ENCODE measurements at places on chromosomes 5 and 9.

- no peak for DNase-seq
These were observed 30.3 kb downstream of the LMX1B start for GRCh38 chr9:126643945-126644527.

- no peak for DNase-seq
These were observed 38.3 kb downstream of the RECK start for GRCh38 chr9:36074870-36075532.

DNA sequence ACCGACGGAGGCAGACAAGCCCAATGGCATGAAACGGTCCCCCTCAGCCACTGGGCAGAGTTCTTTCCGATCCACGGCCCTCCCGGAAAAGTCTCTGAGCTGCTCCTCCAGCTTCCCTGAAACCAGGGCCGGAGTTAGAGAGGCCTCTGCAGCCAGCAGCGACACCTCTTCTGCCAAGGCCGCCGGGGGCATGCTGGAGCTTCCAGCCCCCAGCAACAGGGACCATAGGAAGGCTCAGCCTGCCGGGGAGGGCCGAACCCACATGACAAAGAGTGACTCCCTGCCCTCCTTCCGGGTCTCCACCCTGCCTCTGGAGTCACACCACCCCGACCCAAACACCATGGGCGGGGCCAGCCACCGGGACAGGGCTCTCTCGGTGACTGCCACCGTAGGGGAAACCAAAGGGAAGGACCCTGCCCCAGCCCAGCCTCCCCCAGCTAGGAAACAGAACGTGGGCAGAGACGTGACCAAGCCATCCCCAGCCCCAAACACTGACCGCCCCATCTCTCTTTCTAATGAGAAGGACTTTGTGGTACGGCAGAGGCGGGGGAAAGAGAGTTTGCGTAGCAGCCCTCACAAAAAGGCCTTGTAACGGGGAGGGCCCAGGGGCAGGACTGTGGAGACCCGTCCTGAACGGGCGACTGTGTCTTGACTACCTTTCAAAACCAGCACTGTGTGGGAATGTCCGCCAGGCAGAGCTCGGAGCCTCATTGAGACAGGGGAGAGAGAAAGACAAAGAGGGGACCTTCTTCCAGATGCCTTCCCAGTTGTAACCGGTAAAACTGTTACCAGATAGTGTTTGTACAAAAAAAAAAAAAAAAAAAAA lies 29.9 kb downstream of the CD180 start:
- no peak for DNase-seq

GRCh38 chr5:149007174-149007573 lies 55.7 kb downstream of the SH3TC2 start:
- no peak for DNase-seq

DNA sequence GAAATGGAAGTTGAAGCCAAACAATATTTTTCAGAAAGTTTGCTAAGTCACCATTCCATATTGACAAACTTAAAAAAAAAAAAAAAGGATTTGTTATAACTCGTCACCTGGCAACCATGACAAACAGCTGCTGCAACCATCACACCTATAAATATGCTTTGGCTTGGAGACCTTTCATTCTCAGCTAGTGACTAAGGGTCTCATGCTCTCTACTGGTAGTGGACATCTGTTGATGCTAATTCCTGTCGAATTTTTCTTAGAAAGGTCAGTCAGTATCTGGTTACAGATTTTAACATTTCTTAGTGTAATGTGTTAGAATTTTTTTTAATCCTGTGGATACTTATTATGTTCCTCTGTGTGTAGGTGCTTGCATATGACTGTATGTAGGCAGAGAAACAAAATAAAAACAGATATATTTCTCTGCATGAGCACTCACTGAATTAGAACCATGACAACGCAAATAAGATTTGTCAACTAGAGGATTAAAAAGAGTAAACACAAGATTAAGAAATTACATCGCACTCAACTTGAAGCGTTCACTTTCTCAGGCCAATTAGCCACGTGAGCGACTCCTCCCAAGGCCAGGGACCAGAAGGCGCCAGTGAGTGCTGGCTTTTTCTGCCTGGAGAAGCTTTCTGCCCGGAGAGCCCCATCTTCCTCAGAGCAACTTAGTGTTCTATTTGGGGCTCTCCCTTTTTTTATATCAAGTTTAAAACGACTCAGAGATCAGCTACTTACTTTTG lies 27.0 kb upstream of the ZNF622 start:
- DNase-seq, result no peak

DNA sequence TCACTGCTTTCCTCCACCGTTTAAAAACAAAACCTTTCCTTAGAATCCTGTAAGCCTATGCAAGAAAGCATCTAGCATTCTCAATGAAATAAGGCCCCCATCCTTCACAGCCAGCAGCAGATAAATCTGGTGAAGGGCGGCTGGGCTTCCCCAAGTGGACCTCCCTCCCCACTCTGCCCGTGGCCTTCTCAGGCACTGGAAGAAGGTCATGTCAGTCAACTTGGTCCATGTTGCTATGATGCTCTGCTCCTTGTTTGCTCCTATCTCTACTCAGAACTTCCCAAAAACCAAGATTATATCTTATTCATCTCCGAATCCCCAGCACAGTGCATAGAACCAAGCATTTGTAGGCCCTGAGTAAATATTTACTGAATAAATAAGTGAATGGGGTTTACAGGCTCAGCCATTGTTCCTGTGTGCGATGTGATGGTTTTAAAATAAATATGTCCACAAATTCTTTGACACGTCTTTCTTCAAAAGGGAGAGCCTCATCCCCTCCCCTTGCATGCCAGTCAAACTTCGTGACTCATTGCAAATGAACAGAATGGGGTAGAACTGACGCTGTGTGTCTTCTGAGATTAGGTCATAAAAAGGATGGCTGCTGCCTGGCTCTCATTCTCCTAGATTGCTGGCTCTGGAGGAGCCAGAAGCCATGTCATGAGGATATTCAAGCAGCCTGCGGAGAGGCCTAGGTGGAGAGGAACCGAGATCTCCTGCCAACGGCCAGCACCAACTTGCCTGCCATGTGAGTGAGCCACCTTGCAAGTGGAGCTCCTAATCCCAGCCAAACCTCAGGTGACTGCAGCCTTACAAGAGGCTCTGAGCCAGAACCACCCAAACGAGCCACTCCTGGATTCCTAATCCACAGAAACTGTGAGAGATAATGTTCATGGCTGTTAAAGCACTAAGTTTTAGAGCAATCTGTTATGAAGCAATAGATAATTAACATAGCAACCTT lies 70.5 kb downstream of the MED27 start:
- DNase-seq, result no peak

- DNase-seq, result no peak
These were observed 124.0 kb upstream of the TAF11L2 start for GRCh38 chr5:17373814-17374556.

DNA sequence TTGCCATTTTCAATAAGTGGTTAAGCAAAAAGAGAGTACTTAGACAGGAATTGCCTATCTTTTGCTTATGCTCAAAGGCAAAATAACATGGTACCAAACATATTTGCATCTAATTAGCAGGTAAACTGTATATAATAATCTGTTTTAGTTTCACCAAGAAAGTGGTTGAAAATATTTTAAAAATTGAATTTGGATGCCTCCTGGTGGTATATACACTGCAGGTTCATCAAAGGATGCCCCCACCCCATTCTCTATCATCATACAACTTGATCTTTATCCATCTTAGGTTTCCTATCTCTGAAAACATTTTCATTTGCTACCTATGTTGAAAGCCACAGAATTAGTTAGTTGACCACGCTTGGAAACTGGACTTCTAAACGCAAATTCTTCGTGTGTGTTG lies 47.0 kb upstream of the MROH2B start:
- no peak for DNase-seq

DNA sequence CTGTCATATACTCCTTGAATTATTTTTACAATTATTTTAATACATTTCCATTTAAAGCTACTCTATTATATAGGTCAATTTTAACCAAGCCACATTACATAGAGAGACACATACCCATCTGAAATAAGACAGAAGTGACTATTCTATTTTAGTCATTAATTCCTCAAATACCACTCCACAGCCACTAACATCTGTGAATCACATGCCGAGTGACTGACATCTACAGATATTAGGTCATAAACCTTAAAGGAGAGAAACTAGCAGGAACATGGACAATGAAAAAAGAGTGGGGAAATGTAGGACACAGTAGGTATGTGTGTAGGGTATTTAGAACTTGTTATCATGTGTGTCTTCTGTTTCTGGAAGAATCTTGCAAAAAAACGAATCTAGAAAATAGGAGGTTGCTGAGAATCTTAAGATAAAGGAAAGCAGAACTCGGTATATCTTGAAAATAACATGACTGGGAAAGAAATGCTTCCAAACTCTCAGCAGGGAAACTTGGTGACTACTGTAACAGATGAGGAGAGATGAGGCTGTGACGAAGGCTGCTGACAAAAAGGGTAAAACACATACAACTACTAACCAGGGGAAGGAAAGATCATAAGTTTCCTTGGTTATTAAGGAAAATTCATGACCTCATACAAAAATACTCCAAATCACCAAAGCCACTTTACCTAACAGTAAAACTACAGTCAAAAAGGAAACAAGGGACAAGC lies 84.6 kb downstream of the PLPP1 start:
- DNase-seq, result no peak

GRCh38 chr5:79873187-79873586 lies 117.9 kb downstream of the MTX3 start:
- DNase-seq, result no peak

DNA sequence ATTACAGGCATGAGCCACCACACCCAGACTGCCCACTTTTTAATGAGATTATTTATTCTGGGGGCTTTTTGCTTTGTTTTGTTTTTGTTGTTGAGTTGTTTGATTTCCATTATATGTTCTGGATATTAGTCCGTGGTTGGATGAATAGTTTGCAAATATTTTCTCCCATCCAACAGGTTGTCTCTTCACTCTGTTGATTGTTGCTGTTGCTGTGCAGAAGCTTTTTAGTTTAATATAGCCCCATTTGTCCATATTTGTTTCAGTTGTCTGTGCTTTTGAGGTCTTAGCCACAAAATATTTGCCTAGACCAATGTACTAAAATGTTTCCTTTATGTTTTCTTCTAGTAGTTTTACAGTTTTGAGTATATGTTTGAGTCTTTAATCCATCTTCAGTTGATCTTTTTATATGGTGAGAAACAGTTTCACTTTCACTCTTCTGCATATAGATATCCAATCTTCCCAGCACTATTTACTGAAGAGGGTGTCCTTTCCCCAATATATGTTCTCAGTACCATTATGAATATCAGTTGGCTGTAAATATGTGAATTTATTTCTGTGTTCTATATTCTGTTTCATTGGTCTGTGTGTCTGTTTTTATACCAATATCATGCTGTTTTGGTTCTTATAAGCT lies 30.2 kb upstream of the TBCA start:
- DNase-seq, result no peak

GRCh38 chr5:159208514-159209437 lies 577 bp downstream of the RNF145 start:
- no peak for DNase-seq

DNA sequence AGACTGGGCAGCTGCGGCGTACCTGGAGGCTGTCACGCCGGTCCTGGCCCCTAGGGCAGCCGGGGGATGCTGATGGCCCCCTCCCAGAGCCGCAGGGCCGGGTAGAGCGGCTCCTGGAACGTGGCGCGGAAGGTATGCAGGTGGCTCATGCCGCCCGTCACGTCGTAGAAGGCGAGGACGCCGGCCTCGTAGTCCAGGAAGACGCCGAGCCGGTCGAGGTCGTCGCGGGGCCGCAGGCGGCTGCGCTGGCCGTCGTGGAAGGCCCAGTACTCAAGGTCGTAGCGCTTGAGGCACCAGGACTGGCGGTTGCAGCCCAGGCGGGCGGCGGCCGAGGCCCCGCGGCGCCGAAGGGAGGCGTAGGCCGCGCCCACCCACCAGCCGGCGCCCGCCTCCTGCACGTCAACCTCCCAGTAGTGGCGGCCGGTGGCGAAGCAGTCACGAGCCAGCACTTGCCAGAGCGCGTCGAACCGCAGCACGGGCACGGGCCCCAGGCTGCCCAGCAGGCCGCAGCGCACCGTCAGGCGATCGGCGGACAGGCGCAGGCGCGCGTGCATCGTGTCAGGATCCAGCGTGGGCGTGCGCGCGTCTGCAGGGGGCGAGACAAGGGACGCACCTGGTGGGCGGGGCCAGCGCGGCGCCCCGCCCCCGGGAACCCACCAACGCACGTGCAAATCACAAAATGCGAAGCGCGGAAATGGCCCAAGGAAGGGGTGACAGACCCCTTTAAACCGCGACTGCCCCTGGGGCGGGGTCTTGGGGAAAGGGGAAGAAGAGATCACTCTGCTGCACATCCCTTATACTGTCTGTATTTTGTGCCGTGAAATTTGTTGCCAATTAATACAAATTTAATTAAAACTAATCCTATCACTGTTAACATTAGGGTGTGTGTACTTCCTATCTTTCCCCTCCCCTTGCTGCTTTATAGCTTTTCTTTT lies 31.2 kb downstream of the NANS start:
- no peak for DNase-seq

DNA sequence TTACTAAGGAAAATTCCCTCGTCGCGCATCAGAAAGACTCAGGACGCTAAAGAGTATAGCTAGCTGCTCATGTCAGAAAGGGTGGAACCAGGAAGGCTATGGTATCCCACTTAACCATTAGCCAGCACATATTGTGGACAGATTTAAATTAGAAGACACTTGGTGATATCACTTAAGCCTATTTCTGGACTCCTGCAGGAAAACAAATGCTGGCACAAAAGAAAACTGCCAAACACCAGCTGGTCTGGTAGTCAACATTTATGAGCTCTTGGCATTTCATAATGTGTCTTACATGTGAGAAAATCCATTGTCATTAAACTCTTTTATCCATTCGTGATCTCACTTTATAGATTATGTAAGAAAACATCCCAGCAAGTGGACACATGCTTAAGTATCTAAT lies 377.4 kb downstream of the PTPRD start:
- DNase-seq, result no peak

DNA sequence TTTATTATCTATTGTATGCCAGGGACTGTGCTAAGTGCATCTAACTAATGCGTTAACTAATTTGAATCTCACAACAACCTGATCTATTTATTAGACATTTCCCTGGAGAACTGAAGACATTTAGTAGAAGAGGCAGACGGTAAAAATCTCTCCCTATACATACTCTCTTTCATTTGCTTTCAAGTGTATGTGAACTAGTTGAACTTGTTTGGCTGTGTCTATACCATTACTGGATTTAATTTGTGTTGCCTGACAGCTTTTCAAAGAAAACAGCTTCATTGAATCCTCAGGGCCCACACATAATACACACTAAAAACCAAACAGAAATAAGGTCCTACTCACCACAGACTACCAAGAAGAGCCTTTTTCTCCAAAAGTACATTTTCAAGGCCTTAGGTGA lies 133.6 kb upstream of the NR3C1 start:
- DNase-seq, result no peak

- no peak for DNase-seq
These were observed 20.7 kb downstream of the COL5A1 start for GRCh38 chr9:134662143-134662876.

DNA sequence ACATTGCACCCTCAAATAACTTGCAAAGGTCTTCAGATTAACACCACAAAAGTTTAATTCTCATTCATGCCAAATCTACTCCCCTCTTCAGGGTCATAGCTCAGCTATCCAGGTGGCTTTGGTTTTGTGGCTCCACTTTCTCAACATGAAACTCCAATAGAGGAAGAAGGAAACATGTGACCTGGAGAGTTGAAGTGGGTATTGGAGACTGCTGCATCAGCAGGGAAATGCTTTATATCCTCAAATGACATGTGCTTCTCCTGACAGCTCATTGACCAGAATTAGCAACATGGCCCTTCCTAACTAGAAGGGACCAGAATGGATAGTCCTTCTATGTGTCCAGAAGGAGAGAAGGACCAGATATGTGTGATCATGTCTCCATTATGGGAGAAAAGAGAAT lies 73.6 kb downstream of the TLR4 start:
- no peak for DNase-seq

- DNase-seq, result no peak
These were observed 227.8 kb upstream of the DMAC1 start for GRCh38 chr9:8027351-8027750.

- DNase-seq, result no peak
These were observed 190.9 kb downstream of the GADD45G start for GRCh38 chr9:89795538-89796195.
